ENCODE measurements at places on chromosomes 3 and 15. TPM values are rescaled to one million over a fixed set of nuclear protein-coding genes. Genes with fewer than 3 reads are reported as not detected.

SNURF gene
- total RNA-seq, result 53.5 TPM

CCR2 gene
- not detected for total RNA-seq

GOLGA8T gene
- total RNA-seq, result 0.26 TPM

CHRD gene
- total RNA-seq, result 2.4 TPM

GPR156 gene
- total RNA-seq, result 0.40 TPM

CASR gene
- not detected for total RNA-seq

CSPG4 gene
- total RNA-seq, result 58.4 TPM

CYP8B1 gene
- total RNA-seq, result not detected

MORC1 gene
- total RNA-seq, result not detected

NLGN1 gene
- total RNA-seq, result 2.8 TPM

MFN1 gene
- 49.1 TPM for total RNA-seq

GOLGA8O gene
- 3.2 TPM for total RNA-seq

CAMP gene
- total RNA-seq, result not detected

PAQR9 gene
- 0.25 TPM for total RNA-seq

VWA5B2 gene
- total RNA-seq, result 0.06 TPM

ITPKA gene
- total RNA-seq, result 1.7 TPM

SLC22A13 gene
- total RNA-seq, result 0.13 TPM

EIF5A2 gene
- total RNA-seq, result 11.4 TPM
